ENCODE measurements at places on chromosomes 5 and 9.
A peak's percentile ranks its signal among the peaks of the same experiment; 100 is the strongest.

DNA sequence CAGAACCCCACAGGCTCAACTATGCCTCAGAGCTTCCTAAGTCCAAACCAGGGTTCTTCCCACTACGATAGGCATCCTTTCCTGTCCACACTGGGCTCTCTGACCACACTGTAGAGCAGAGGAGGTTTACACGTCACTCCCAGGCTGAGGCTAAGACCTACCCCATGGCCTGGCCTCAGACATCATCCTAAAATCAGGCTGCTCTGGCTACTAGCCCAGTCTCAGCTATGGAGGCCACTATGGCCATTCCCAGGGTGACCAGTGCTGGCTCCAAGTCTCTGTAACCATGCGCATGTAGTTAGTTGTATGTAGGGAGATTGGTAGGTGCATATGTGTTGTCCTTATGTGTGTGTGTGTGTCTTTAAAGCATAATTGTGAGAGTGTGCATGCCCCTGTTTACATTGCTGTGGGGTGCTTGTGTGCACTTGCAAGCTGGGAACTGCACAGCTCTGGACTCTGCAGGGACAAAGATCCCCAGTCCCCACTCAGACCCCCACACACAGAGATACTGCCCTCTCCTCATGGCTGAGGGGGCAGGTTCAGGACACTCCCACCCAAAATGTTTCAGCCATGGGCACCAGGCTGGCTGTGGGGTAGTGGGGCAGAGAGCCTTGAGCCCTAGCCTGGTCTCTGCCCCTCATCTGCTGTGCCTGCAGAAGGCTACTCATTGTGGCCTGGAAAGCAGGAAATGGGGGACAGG, 12.3 kb downstream of the PDLIM4 start:
- DNase-seq, result no peak

- no peak for DNase-seq
These were observed 48.0 kb downstream of the ZNF366 start for GRCh38 chr5:72459089-72459661.

GRCh38 chr5:90830058-90830457, 271.5 kb downstream of the ADGRV1 start:
- no peak for DNase-seq

DNA sequence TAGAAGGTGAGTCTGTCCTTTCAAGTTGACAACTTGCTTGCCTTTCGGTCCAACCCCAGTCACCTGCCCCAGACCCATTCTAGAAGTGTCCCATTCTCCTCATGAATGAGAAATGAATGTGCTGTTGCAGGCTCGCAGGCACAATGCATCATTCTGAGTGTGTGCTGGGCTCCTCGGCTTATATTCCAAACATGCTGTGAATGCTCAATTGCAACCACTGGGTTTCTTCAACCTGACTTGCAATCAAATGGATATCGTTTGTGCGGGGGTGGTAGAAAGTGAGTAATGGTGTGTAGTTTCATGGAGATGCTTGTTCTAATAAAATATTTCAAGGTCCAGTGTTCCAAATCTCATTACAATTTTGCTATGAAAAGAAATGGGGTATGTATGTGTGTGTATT, 256.6 kb upstream of the IL12B start:
- no peak for DNase-seq

GRCh38 chr5:6090079-6090654, 288.2 kb downstream of the MED10 start:
- no peak for DNase-seq

- no peak for DNase-seq
These were observed 30.3 kb downstream of the ANGPTL2 start for GRCh38 chr9:127092041-127092608.

DNA sequence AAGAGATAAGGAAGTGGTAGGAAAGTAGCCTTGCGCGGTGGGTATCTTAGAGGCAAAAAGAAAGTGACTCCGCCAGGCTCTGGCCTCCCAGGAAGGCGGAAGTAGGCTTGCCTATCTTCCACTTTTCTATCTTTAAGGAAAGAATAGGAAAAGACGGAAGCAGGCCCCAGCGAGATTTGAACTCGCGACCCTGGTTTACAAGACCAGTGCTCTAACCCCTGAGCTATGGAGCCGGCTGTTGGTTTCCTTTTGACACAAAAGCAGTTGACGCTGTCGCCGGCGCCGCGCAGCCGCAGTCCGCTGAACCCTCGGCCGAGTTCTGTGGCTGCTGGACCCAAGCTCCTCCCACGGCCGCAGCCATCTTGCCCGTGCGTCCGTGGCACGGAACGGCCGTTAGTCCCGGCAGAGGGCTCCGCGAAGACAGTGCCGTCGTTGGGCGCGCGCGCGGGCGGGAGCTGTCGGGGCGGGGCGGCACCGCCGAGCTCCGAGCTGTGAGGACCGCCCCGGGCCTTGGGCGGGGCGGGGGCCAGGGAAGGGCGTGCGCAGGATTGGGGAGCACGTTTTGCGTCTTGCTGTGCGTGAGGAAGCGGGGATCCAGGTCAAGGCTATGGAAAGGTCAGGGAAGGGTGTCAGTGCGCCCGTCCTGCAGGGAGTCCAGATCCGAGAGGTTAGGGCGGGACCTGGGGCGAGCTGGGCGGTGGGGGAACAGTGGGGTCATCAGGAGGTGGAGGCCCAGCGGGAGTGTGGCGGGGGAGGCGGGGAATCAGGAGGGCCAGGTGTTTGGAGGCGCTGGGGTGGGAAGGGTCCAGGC, 13.3 kb downstream of the TRIM7 start:
- DNase-seq, result no peak

DNA sequence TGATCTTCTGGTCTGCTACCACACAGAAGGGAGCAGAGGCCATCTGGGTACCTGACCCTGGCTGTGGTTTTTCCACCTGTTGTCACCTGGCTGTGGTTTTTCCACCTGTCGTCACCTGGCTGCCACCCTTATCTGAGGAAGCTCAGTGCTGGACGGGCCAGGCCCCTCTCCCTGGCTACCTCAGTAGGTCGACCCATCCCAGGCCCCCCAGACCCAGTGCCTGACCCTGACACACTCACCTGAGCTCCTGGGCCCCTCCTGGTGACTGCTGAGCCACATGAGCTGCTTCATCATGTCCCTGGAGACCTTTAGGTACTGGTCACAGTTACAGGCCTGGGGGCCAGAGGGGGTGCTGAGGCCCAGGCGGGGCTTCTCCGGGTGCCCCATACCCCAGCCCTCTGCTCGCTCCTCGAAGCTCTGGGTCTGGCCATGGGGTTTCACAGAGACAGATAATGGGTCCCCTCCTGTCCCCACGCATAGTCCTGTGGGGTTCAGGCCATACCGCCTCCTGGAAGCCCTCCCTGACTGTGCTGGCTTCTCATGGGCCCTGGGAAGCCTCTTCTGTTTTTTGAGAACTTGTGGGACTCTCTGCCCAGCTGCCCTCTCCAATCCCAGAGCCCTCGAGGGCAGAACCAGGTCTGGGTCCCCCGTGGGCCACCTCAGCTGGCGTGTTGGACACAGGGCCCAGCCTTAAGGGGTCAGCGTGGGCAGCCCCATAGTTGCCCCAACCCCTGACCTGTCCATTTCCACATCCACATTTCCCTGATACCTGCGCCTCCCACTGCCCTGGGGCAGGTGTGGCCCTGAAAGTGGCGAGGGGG, 7.5 kb upstream of the NRARP start:
- no peak for DNase-seq

DNA sequence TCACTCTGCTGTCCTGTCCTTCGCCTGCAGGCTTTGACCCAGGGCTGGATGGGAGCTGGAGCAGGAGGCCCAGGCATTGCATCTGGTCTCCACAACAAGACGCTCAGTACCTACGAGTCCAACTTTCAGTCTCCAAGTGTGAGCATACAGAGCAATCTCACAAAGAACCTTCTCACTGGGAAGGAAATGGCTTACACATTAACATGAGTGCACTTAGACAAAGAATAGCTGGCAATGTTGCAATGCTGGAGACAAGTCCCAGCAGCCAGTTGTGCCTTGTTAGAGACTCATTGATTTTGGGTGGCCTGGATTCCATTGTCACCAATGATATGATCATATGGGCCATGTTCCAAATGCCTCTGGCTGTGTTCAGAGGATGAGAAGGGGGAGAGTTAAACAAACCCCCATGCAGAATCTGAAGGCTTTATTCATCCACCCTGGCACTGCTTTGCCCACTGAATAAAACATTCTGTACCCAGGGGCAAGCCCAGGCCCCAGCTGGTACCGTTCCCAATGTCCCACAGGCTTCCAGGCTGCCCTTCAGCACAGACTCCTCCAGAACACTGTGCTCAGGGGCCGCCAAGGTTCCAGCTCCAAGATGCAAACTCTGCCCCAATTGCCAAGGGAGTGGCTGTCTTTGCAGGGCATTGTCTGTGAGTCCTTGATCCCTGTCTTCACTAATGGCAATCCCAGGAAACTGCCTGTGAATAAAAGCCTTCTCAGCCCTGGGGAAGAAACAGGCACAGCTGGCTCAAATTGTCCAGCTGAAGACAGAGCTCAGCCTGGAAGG, 185.5 kb downstream of the HSD17B3 start:
- DNase-seq, result peak; percentile 97

GRCh38 chr9:36319806-36320205, 61.6 kb upstream of the GNE start:
- DNase-seq, result no peak
